ENCODE measurements at places on chromosomes 12 and 14.

DNA sequence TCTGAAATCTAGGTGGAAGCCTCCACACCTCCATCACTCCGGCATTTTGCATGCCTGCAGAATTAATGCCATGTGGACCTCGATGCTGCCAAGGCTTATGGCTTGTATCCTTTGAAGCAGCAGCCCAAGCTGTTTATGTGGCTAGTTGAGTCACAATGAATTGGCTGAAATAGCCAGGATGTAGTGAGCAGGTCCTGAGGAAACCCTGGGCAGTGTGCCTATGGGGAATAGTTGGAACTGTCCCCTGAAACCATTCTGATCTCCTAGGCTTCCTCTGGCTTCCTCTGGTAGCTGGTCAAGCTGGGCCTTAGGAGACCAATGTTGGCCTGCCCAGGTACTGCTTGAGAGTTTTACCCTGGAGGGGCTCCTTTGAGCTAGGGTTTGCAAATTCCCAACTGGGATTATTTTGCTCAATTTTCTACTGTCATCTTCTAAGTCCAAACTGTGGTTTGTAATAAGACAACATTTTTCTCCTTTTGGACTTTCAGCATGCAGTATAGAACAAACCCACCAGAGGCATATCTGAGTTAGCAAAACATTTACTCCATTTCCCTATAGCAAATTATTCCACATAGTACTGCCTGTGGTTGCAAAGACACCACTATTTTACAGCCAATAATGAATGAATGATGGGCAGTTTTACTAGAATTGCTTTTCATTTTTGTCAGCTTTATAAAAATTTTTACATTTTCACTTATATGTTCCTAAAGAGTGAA lies 85.1 kb upstream of the AMIGO2 start:
- DNase-seq = no peak

DNA sequence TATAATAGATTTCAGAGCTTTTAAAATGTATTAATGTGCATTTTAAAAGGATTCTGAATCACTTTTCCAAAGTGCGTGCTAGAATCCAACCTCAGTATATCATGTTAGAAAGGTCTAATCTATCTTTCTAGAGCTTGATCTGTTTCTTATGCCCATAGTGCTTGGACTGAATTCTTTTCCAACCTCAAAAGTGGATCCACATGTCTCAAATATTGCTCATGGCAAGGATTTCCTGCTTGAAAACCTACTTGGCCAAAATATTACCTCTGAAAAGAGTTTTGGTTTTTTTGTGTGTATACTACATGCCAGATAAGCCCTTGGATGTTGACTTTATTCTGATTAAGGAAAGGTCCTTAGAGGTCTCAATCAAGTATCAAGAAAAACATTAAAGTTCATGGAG lies 16.9 kb upstream of the SLC6A15 start:
- no peak for DNase-seq

DNA sequence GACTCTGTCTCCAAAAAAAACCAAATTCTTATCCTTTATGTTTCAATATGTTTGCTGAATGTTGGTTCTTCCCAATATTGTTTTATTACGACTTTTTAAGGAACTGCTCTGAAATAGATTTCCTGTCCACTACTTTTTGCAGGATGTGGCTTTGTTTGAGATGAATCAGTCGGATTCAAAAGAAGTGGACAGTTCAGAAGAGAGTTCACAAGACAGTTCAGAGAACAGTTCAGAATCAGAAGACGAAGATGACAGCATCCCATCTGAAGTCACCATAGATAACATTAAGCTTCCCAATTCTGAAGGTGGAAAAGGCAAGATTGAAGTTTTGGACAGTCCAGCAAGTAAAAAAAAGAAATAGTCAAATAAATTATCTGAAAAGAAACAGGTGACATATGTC lies 8.2 kb downstream of the NOPCHAP1 start:
- DNase-seq = no peak

GRCh38 chr12:2029851-2030250 lies 22.9 kb upstream of the CACNA1C start:
- no peak for DNase-seq

GRCh38 chr12:92294676-92295440 lies 149.2 kb upstream of the BTG1 start:
- DNase-seq = no peak

GRCh38 chr14:61925043-61925442 lies 162.8 kb downstream of the SNAPC1 start:
- DNase-seq = no peak

DNA sequence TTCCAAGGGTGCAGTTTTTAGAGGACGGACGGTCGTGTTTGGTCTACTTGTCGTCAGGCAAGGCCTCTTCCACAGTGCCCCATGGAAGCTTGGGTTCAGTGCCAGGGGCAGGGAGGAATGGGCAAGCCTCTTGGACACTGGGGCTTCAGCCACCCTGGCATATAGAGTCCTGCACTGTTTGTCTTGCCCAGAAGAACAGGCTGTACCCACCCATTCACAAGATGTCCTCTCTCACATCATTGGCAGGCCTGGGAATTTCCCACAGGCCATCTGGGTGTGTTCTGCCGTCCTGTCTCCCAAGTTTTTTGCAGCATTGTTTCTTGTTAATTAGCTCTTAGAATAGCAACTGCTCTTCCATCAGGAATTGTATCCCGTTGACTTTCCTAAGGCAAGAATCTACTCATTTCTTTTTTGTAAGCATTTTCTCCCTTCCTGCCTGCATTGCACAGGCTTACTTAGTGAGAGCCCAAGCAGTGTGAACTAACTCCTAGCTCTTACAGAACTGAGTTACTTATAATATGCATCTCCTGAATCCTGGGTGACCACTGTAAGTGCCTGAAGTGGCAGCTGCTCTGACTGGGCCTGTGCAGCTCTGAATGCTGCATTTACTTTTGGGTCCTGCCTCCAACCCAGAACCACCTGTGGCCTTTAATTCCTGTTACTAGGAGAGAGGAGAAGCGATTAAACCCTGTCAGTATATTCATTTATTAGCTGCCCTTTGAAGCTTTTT lies 149.4 kb upstream of the HIF1A start:
- no peak for DNase-seq

DNA sequence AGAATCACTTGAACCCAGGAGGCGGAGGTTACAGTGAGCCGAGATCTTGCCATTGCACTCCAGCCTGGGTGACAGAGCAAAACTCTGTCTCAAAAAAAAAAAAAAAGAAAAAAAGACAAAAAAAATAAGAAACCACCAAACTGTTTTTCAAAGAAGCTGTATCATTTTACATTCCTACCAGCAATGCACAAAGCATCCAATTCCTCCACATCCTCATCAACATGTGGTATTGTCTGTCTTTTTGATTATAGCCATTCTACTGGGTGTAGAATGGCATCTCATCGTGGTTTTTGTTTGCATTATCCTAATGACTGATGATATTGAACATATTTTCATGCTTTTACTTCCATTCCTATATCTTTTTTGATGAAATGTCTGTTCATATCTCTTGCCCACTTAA lies 36.2 kb upstream of the GNG2 start:
- no peak for DNase-seq

GRCh38 chr14:50344116-50344775 lies 32.1 kb downstream of the DMAC2L start:
- DNase-seq = no peak

- no peak for DNase-seq
Observed at GRCh38 chr14:70779667-70780066, 29.6 kb downstream of the MAP3K9 start.

- DNase-seq = no peak
Observed at GRCh38 chr12:58465418-58465817, 454.9 kb downstream of the LRIG3 start.

GRCh38 chr12:57772429-57773322 lies at the start of gene EEF1AKMT3:
TSS of gene EEF1AKMT3 (plus strand) at chr12:57772614. CDS start at chr12:57772725, 111 bp downstream.
- DNase-seq = no peak

- no peak for DNase-seq
Observed at GRCh38 chr14:53042480-53042879, 91.6 kb upstream of the FERMT2 start.

GRCh38 chr14:24052656-24053547 lies 1.1 kb downstream of the CARMIL3 start:
- DNase-seq = no peak

- no peak for DNase-seq
Observed at GRCh38 chr12:75103822-75104221, 105.8 kb downstream of the KCNC2 start.

DNA sequence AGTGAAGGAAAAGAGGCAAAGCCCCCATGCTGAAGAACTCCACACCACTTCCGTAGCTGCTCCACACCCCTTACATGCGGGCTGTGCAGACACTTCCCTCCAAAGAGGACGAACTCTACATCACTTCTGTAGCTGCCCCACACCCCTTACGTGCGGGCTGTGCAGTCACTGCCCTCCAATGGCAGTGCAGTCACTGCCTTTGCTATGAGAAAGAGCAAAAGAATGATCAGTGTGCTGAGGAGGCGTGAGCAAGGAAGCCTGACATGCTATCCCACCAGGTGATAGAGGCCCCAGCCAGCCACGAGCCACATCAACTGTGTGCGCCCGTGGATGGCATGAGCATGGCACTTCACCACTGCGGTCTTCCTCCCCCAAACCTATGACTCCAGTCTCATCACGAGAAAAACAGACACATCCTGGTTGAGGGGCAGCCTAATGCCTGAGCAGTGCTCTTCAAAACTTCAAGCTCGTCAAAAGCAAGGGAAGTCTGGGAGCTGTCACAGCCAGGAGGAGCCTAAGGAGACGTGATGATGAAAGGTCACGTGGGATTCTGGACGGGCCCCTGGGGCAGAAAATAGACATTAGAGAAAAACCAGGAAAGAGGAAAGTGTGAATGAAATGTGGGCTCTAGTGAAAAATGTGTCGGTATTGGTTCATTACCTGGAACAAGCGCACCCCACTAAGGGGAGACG lies 60.8 kb upstream of the C14orf180 start:
- no peak for DNase-seq

DNA sequence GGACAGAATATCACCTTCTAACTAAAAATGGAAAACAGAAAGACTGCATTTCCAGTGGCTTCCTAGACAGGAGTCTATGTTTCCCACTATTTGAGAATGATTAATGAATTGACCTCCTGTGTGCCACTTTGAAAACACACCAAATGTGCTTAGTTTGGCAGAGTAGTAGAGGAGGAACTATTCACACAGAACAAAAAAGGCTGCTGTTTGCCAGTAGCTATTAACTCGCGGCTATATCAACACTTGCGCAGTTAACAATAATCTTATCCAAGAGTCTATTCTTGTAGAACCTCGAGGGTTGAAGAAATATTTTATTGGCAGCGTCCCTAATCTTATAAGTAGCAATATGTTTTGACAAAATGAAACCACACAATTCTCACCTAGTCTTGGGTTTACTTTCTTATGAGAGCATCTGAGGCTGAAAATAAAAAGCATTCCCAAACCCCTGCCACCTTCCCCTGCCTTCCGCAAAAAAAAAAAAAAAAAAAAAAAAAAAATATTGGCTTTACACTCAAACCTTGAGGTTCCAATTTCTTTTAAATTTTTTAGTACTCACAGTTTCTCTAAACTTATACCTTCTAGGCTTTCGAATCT lies 127.3 kb upstream of the FLRT2 start:
- no peak for DNase-seq

- no peak for DNase-seq
Observed at GRCh38 chr12:67220065-67220464, 49.1 kb upstream of the CAND1 start.

DNA sequence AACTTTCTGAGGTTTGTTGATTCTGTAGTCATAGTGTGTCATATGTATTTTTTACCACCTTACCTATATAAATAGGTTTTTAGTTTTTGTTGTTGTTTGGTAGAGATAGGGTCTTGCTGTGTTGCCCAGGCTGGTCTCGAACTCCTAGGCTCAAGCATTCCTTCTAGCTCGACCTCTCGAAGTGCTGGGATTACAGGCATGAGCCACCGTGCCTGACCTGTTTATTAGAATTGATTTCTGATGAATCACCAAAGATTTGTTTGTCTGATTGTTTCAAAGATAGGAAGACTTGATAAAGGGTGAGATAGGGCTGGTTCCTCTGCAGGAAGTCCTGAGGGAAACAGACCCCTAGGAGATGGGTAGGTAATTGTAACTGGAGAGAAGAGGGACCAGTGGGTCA lies 481.6 kb downstream of the PCNX1 start:
- no peak for DNase-seq

DNA sequence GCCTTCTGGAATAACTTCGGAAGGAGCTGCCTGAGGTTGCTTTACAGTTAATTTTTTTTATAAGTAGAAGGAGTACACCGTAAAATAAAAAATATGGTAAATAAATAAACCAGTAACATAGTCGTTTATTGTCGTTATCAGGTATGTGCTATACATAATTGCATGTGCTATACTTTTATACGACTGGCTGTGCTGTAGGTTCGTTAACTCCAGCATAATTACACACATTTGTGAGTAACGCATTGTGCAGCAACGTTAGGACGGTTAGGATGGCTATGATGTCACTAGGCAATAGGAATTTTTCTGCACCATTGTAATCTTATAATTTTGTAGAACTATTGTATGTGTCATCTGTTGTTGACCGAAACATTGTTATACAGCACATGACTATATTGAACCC lies 8.5 kb downstream of the EXD2 start:
- DNase-seq = no peak

DNA sequence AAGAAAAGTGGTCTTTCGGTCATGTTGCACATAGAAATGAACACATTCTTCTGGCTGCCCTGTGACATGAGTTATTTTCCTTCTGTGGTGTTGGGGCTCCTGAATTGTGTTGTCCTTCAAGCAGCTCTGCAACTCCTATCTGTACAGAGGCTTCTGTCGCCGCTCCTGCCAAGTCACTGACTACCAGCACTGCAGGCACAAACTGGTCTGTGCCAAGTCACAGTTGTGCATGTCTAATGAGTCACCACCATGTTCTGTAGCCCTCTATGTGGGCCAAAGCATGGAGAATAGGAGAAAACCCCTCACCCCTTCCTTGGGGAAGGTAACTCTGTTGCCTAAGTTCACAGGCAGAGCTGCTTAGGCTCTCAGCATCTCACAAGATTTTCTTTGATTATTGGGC lies 283.3 kb downstream of the RPL10L start:
- no peak for DNase-seq

DNA sequence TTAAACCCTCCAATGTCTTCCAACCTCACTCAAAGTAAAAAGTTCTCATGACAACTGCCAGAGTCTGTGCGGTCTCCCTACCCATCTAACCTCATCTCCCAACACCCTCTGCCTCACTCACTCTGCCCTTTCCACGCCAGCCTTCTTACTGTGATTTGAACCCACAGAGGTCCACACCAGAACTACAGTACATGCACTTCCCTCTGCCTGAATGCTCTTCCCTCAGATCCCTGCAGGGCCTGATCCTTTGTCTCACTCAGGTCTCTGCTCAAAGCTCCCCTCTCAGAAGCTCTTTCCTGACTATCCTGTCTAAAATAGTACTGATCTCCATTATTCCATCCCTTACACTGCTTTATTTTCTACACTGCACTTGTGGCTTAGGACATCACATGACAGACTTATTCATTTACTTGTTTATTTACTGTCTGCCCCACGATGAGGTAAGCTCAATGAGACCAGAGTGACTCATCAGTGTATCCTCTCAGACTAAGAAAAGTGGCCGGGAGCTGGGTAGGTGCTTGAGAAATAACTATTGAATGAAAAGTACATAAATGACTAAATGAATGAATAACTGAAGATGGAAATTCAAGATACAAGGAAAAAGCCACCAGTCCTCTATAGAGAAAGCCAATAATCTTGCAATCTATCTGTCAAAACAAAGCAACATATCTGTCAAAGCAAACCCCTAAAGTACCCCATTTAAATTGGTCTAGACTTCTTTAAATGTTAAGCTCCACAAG lies 17.1 kb downstream of the POMT2 start:
- no peak for DNase-seq
